ENCODE measurements at places on chromosomes 3 and 15.

GRCh38 chr3:25870452-25870851 lies 80.6 kb downstream of the OXSM start:
- no peak for DNase-seq

GRCh38 chr3:195407531-195408409 lies 35.0 kb downstream of the ACAP2 start:
- DNase-seq = no peak

DNA sequence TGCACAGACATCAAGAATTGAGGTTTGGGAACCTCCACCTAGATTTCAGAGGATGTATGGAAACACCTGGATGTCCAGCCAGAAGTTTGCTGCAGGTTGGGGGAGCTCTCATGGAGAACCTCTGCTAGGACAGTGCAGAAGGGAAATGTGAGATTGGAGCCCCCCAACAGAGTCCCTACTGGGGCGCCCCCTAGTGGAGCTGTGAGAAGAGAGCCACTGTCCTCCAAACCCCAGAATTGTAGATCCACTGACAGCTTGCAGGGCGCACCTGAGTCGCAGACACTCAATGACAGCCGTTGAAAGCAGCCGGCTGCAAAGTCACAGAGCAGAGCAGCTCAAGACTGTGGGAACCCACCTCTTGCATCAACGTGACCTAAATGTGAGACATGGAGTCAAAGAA lies 34.6 kb upstream of the EPHA6 start:
- no peak for DNase-seq

GRCh38 chr3:4138150-4138785 lies 164.9 kb upstream of the SETMAR start:
- DNase-seq = no peak

GRCh38 chr3:149555927-149556326 lies 81.4 kb downstream of the TM4SF4 start:
- DNase-seq = peak; percentile 60

- no peak for DNase-seq
Measured at GRCh38 chr3:133058243-133058642, 20.1 kb downstream of the TMEM108 start.

- no peak for DNase-seq
Measured at GRCh38 chr15:52441841-52442240, 86.8 kb downstream of the MYO5A start.

DNA sequence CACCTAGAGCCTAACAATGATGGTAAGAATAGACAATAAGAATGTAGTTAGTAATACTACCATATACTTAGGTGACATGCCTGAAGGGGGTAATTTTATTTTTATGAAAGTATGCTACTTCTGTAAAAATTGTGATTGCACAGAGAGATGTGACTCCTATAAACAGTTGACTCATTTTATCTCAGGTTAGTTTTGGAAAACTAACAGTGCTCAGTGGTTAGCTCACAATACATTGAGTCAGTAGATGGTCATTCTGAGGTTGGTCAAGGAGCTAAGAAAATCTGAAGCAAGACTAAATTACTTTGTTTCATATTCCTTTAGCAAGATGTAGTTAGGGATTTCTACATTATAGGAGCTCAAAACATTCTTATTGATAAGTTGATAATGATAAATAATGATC lies 271.0 kb downstream of the EDEM1 start:
- DNase-seq = no peak

- no peak for DNase-seq
Measured at GRCh38 chr3:73558727-73559075, 66.0 kb downstream of the PDZRN3 start.

- no peak for DNase-seq
Measured at GRCh38 chr3:134018850-134019249, 10.9 kb downstream of the SLCO2A1 start.

DNA sequence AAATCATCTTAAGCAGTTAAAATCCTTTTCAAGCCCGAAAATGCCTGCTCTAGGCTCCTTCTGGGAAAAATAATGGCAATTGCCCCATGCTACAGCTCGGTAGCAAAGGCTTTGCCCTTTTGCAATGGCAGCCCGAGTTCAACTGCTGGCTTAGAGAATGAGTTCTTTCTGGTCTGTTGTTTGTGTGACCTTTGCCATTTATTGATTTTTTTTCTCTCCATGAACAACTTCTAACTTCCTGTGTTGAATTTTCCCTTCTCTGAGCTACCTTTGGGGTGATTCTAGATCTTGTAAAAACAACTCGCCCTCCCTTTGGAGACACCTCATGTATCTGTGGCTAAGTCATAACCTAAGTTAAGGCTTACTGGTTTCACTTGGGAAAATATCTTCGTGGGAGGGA lies 139.3 kb downstream of the PLCH1 start:
- no peak for DNase-seq

DNA sequence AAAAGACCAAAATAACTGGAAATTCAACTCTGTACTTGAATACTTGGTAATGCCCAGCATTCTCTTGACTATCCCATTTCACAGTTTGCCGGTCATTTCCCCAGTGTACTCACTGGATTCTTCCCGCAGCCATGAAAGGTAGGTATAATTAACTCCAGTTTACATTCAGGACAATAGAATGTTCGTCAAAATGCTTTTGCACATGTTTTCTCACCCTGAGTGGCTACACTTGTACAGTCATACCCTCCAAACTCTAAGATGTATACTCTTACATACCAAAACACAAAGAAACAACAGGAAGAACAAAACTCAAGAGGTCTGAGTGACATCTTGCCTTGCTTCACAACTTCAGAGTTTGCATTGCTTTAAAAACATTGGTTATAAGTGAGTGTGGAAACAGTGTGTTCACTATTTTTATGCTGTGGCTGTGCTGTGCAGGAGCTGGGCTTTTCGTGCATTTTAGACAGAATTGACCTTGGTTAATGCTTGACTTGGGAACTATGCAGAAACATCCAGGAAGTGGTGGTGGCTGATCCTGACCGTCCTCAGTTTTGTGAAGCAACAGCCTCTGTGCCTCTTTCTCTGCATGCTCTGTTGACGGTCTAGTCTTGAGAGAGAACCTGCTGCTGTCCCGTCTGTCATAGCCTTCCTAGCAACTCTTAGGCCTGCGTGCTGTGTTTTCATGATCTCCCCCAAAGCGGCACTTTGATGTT lies 90.5 kb downstream of the IGF1R start:
- no peak for DNase-seq

GRCh38 chr3:159872374-159873109 lies 116.1 kb upstream of the IL12A start:
- no peak for DNase-seq

GRCh38 chr3:138222942-138223287 lies 35.8 kb downstream of the ARMC8 start:
- no peak for DNase-seq

GRCh38 chr15:80423215-80423614 lies 19.0 kb downstream of the ARNT2 start:
- no peak for DNase-seq

DNA sequence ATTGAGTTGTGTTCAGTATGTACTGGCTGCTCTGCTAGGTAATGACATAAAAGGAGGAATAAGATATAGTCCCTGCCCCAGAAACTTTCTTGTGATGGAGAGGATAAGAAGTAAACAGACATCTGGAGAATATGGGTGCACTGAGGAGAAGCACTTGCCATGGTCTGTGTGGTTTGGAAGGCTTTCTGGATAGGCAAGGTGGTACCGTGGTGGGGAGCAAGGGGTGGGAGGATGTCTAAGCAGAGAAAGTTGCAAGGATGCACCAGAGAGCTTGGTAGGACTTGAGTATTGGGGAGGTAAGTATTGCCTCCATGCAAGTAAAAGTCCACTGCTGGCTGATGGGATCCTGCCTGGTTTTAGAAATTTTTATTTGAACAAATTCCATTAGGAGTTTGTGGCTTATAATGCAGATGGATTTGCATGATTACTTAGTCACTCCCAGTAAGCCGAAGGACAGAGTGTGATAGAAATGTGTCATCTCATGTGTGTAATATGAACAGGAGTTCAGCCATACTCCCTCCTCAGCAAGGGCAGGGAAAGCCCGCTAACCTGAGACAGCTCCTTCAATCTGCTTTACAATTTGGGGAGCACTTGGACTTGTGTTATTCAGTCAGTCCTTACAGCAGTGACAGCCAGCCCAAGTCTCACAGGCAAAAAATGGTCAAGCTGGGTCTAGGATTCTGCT lies 53.6 kb downstream of the CLSTN2 start:
- no peak for DNase-seq

- no peak for DNase-seq
Measured at GRCh38 chr15:60462027-60462426, 16.9 kb downstream of the ICE2 start.

DNA sequence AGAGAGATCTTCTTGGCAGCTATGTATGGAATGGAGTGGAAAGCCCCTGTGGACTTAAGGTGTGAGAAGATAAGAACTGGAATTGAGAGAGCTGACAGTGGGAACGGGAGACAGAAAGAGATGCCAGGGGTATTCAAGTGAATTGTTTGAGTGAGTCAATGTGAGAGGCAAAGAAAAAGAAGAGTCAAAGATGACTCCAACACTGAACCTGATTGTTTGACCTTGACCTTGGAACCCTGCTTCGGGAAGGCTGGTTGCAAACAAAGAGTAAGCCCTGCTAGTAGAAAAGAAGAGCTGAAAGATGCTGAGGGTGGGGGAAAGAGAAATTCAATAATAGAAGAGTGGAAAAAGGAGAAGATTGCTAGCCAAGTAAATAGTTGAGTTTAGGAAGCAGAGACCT lies 238.6 kb downstream of the BBX start:
- no peak for DNase-seq

DNA sequence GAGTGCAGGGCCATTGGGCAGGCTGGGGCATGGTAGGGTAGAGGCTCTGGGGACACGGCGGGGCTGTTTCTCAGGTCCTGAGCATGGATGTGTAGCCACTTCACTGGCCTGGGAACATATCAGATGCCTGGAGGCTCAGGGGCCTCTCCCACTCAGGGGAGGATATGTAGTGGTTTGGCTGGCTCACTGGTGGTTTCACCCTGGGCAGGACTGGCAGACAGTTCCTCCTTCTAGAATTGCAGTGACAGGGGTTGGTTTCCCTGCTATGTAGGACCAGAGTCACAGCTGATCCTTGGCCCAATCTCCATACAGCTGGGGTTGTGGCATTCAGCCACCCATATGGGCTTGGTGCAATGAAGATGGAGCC lies 4.8 kb upstream of the ARHGAP31 start:
- no peak for DNase-seq

DNA sequence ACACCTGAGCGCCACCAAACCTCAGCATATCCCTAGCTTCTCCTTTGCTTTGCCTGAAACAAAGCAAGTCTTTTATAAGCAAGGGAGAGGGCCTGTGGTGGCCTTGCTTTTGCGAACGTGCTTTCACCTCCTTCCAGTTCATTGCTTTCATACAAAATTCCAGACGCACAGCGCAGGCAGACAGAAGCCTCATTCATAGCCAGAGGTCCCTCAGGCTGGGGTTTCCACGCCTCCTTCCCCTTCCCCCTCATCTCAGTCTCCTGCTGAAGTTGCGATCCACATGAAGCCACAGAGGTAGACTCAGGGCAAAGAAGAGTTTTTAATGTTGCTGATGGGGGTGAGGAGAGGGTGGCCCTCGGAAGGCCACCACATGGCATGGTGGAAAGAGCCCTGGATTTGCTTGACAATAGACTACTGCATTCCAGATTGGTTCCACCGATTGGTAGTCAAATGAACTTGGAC lies 59.4 kb upstream of the FLNB start:
- no peak for DNase-seq

- no peak for DNase-seq
Measured at GRCh38 chr15:60594071-60594470, 115.1 kb upstream of the ICE2 start.

- no peak for DNase-seq
Measured at GRCh38 chr3:149781741-149782140, 10.6 kb downstream of the ANKUB1 start.

- peak; percentile 20 for DNase-seq
Measured at GRCh38 chr3:115397433-115397832, 225.9 kb upstream of the GAP43 start.

DNA sequence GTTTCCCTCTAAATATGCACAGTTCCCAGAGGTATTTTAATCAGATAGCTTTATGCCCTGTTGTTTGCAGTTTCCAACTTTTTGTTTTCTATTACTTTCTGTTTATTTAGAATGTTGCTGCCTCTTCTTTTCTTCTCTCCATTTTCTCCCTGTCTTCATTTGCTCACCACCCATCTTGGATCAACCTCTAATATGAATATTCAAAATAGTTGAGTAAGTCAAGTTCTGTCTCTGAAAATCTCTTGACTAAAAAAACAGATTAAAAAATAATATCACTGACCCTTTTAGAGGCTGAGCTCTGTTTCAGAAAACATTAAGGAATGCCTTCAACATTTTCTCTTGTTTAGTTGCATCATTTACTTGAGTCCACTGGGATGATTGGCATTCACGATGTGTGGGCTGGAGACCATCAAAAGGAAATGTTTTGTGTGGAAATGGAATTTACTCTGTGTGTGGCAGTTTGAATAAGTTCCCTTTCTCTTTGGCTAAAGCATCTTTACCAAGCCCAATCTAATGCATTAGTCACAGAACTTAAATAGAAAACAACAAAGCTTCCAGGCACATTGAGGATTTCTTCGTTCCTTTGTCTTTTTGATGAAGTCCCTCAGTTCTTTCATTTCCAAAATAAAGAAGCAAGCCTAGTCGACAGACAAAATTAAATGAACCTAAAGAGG lies 633.9 kb upstream of the TGFBR2 start:
- peak; percentile 74 for DNase-seq

GRCh38 chr3:113953677-113954076 lies 5.9 kb downstream of the ZDHHC23 start:
- DNase-seq = no peak

DNA sequence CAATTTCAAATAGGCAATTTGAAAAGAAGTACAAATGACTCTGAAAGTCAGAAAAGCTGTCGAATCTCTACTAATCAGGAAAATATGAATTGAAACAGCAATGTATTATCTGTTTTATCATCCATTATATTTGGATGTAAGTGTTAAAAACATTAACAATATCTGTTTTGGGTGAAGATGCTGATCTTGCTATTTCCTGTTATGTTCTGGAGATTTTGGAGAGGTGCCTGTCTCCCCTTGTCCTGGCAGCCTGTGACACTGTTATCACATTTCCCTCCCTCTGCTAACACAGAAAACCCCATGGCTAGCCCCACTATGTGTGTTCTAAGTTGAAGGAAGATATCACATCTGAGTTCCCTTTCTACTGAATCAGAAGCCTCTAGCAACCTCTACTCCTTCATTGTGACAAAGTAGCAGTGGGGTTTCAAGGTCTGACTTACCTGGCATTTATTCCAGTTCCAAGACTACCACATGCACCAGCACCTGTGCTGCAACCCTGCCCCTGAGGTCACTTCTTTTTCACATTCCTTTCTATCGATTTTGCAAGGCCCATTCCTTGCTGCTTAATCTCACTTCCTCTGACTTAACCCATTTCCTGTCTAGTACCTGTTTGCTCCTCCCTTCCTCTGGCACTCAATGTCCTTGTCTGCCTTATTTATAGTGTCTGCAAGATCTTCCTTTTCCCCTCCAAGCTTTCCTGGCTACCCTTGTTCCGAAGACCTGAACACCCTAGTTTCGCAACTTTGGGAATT lies 95.5 kb upstream of the COL8A1 start:
- no peak for DNase-seq

GRCh38 chr3:170572665-170573253 lies 13.1 kb downstream of the SLC7A14 start:
- DNase-seq = no peak

GRCh38 chr3:146322216-146322817 lies 71.4 kb upstream of the PLSCR4 start:
- DNase-seq = no peak

GRCh38 chr15:33032053-33032452 lies 162.5 kb downstream of the FMN1 start:
- no peak for DNase-seq

GRCh38 chr3:36823806-36824205 lies 59.5 kb upstream of the DCLK3 start:
- no peak for DNase-seq
